Cortex of kidney (tissue), 1 donor: ENCODE measurements at places on chromosomes 2 and 18.

GRCh38 chr18:35158728-35159450 is 81.9 kb upstream of the ZNF397 start:
- DNase-seq, result no peak

- DNase-seq, result no peak
Observed at GRCh38 chr2:138474100-138474825, 27.3 kb upstream of the SPOPL start.

DNA sequence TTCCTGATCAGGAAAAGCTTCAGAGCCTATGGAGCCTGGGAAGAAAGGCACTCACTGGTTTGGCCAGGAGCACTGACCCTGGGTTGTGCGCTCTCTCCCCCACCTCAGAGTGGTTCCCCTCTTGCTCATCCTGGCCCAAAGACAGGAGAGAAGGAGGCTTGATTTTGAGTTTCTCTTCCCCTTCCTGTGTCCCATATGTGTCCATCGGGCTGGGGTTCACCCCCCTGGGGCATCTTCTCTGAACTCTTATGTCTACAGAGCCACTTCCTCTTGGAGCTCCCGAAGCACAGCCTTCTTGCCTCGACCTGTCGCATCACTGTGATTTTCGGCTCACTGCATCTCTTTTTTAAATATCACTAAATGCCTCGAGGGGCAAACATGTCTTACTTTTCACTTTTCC is 692.3 kb downstream of the RNF144A start:
- no peak for DNase-seq

- no peak for DNase-seq
Observed at GRCh38 chr2:135791418-135792190, 45.4 kb downstream of the LCT start.

- DNase-seq, result no peak
Observed at GRCh38 chr2:11832531-11832930, 86.1 kb downstream of the LPIN1 start.

- no peak for DNase-seq
Observed at GRCh38 chr2:151153601-151154000, 108.1 kb downstream of the RBM43 start.

DNA sequence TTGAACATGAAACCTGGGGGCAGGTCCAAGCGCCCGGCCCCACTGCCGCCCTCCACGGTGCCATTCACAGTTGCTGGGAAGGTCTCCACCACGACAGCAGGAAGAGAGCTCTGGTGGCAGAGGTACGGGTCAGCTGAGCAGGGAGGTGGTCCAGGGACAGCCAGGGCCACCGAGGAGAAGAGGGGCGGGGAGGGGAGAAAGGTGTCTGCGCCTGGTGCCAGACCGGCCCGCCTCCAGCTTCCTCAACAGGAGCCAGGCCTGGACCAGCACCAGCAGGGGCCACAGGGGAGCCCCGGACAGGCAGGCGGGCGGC is 56.2 kb downstream of the BIN1 start:
- DNase-seq, result no peak

DNA sequence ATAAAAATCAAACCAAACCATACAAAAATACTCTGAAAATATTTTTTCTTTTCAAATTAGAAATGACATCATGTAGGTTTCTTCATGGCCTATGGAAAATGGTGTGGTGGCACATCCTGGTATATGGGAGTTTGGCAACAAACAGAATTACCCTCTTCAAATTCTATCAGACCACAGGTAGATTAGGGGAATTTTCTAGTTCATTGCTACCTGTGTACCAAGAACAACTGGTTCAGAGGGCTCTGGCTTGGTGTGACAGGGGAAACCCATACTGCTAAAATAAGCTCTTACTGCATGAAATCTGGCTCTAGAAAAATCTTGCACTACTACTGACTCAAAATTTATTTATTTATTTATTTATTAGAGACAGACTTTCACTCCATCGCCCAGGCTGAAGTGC is 63.4 kb upstream of the PELI1 start:
- no peak for DNase-seq

- DNase-seq, result no peak
Observed at GRCh38 chr18:44508474-44508873, 172.2 kb upstream of the SETBP1 start.

- no peak for DNase-seq
Observed at GRCh38 chr18:34929336-34929780, 111.9 kb upstream of the MAPRE2 start.

DNA sequence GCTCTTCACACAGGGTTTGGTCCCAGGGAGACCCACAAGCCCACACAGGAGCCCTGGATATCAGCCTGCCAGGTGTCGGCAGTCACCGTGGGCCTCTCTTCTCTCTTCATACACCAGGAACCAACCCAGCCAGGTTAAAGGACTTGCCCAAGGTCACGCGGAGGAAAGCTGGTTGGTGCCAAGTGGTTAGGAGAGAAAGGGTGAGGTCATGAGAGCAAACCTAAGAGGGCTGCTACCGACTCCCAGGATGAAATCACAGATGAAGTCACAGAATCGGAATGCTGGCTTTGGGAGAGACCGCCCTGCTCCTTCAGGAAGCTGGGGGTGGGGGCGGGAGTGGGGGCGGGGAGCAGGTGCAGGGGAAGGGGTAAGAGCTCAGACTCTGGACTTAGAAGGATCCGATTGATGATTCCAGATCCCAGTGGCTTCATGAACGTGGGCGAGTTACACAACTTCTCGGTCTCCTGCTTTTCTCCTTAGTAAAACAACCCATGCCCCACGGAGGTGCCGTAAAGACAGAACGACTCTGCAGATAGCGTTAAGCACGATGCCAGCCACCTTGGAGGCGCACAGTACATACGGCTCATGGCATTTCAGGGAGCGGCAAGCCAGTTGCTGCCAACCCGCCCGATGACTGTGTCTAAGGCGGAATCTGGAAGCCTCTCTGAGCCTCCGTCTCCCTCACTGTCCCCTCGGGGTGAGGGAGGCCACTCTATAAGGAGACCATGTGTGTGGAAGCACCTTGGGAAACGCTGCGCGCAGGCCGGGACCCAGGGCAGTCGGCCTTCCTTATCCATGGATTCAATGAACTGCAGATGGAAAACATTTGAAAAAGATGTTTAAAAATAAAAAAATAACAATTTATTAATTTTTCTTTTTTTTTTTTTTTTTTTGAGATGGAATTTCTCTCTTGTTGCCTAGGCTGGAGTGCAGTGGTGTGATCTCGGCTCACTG is 23.0 kb upstream of the TAF1B start:
- DNase-seq, result no peak

- no peak for DNase-seq
Observed at GRCh38 chr2:213411582-213412289, 127.5 kb downstream of the SPAG16 start.

GRCh38 chr2:67304300-67304890 is 92.7 kb upstream of the ETAA1 start:
- DNase-seq, result no peak

GRCh38 chr2:121558329-121558728 is 27.6 kb downstream of the RNU4ATAC start:
- no peak for DNase-seq

DNA sequence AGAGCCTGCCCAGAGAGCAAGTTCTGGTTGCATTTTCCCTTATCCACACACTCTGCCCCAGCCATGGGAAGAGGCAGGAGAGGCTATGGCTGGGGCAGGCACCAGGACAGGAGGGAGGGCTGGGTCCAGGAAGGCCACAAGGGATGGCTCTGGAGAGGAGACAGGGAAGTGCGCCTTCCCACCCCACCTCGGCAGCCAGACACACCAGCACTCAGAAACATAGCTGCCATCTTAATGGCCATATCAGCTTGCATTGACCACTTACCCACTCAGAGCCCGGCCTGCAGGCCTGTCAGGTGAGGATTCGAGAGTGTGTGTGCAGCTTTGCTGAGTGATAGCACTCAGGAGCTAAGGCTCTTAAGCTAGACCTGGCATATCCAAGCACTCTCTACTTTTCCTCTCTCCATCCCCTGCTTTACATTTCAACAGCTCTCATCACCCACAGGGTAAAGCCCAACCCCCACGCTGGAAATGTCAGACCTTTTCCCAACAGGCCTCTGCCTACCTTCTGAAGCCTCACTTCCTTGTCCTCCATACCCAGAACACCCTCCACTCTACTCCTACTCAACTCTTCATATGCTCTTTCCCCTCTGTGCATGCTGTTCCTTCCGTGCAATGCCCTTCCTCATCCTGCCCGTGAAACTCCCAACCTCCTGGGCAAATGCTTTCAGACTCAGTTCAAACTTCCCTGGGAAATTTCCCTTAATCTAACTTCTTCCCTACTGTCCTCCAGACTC is 147.9 kb downstream of the TNS1 start:
- DNase-seq, result no peak
